ENCODE measurements at places on chromosomes 16 and 17.

- DNase-seq: no peak
Observed at GRCh38 chr17:34378664-34379101, 15.7 kb upstream of the CCL1 start.

- DNase-seq: no peak
Observed at GRCh38 chr16:56275801-56276200, 84.5 kb downstream of the GNAO1 start.

GRCh38 chr16:2838928-2839327 lies 8.8 kb downstream of the ZG16B start:
- DNase-seq: peak; percentile 75

- no peak for DNase-seq
Observed at GRCh38 chr16:86618431-86619238, 40.3 kb downstream of the FOXL1 start.
